Stimulated activated CD4-positive, alpha-beta T cell treated with anti-CD3 and anti-CD28 coated beads, Interleukin-12 subunit alpha, Interleukin-12 subunit beta, amount 100 ng/mL, for 4 hours (primary cell): ENCODE measurements at places on chromosomes 5 and 9.

DNA sequence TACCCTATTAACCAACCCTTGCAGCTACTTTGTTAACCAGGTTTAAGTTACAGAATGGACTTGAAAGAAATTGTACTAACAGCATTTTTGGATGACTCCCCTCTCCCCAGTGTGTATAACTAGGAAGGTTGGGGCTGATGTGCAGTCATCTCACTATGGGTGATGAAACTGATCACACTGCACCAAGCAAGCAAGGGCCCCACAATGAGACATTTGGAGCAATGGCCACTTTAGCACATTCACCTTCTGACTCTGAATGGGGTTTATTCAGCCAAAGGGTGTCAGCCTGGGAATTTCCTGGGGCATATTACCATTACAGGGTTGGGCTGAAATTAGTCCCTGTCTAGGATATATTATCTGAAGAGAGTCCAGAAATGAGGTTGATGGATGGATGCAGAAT is 18.7 kb upstream of the CYFIP2 start:
- no peak for DNase-seq

DNA sequence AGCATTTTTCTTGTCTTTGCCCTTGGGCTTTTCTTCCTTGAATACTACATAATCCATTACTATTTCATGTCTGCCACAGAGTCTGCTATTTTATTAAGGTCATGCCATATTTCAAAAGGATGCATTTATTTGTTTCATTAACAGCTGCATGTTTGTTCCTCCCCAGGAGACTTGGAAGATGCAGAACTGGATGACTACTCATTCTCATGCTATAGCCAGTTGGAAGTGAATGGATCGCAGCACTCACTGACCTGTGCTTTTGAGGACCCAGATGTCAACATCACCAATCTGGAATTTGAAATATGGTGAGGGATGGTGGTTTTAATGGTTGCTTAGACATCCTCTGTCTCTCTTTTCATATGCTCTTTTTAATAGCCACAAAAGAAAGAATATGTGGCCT is 4.0 kb downstream of the IL7R start:
- DNase-seq: no peak

- DNase-seq: peak; percentile 30
Observed at GRCh38 chr5:139745800-139746690, 49.6 kb upstream of the PSD2 start.

GRCh38 chr5:173290477-173291131 is 37.6 kb downstream of the STC2 start:
- no peak for DNase-seq
